Posterior vena cava (tissue), 2 donors: ENCODE measurements at places on chromosomes 1 and 21. TPM values are rescaled to one million over a fixed set of nuclear protein-coding genes. Genes with fewer than 3 reads are reported as not detected.

EFCAB14 gene
- total RNA-seq = 86.5 TPM

FNDC5 gene
- total RNA-seq = 5.0 TPM

COP1 gene
- 36.7 TPM for total RNA-seq

ARHGAP30 gene
- total RNA-seq = 10.5 TPM

CR1 gene
- 23.0 TPM for total RNA-seq

TRAF3IP3 gene
- 2.8 TPM for total RNA-seq

CNR2 gene
- 0.14 TPM for total RNA-seq

MFAP2 gene
- total RNA-seq = 52.1 TPM

WNT3A gene
- total RNA-seq = not detected

SYT2 gene
- not detected for total RNA-seq

EXTL1 gene
- total RNA-seq = 1.7 TPM

KCNJ9 gene
- not detected for total RNA-seq

GBP7 gene
- total RNA-seq = not detected

MAP3K7CL gene
- 58.0 TPM for total RNA-seq

DIO1 gene
- not detected for total RNA-seq

VSIG8 gene
- total RNA-seq = 0.19 TPM

KRTAP10-1 gene
- not detected for total RNA-seq

NTMT2 gene
- total RNA-seq = not detected

WNT4 gene
- total RNA-seq = 0.32 TPM

CLCA1 gene
- total RNA-seq = not detected

GJA8 gene
- not detected for total RNA-seq

FMO4 gene
- 3.0 TPM for total RNA-seq

BMP8B gene
- 0.24 TPM for total RNA-seq

SMYD3 gene
- 18.2 TPM for total RNA-seq

IPO13 gene
- 20.4 TPM for total RNA-seq

OR10J1 gene
- not detected for total RNA-seq

GJA4 gene
- 26.8 TPM for total RNA-seq

LCE2A gene
- total RNA-seq = not detected

KCNA2 gene
- 2.7 TPM for total RNA-seq

SYTL1 gene
- 1.9 TPM for total RNA-seq

ABCA4 gene
- total RNA-seq = 0.42 TPM

CLIC6 gene
- 5.0 TPM for total RNA-seq

GCSAML gene
- total RNA-seq = 0.60 TPM

FGR gene
- 21.9 TPM for total RNA-seq

NFIA gene
- total RNA-seq = 183 TPM

C1orf87 gene
- not detected for total RNA-seq
